ENCODE measurements at places on chromosomes 13 and 19. TPM values are rescaled to one million over a fixed set of nuclear protein-coding genes. Genes with fewer than 3 reads are reported as not detected.

Gene RDH8
- total RNA-seq = not detected

GRCh38 chr19:50422397-50423278, 3.9 kb downstream of the SPIB start:
- DNase-seq = no peak

DNA sequence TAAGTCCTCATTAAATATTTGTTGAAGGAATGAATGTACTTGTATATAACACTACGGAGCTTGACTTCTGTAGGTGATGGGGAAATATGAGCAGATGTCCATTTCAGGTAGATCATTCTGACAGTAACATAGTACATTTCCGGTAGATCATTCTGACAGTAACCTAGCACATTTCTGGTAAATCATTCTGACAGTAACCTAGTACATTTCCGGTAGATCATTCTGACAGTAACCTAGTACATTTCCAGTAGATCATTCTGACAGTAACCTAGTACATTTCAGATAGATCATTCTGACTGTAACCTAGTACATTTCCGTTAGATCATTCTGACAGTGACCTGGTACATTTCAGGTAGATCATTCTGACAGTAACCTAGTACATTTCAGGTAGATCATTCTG, 2.5 kb downstream of the PHF11 start:
- DNase-seq = no peak

GRCh38 chr13:84997858-84998257, 801.4 kb downstream of the SLITRK6 start:
- no peak for DNase-seq

DNA sequence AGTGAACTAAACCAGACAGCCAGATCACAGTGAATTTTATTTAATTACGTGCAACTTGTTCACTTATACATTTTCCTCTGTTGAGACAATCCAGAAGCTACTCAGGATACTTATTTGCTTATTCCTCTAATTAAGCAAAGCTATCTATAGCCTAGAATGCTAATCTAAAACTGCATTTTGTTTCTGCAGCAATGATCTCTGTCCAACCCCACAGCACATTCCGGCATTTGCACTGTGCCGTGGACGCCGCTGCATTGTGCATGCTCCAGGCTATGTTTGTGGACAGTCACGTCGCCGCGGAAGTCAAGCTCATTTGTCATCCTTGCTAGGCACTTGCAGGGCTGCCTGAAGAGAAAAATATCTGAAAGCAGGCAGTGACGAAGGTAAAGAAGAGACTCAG, 406.9 kb downstream of the RFC3 start:
- no peak for DNase-seq
